HL-60 (cell line): ENCODE measurements at places on chromosomes 16 and 17.

DNA sequence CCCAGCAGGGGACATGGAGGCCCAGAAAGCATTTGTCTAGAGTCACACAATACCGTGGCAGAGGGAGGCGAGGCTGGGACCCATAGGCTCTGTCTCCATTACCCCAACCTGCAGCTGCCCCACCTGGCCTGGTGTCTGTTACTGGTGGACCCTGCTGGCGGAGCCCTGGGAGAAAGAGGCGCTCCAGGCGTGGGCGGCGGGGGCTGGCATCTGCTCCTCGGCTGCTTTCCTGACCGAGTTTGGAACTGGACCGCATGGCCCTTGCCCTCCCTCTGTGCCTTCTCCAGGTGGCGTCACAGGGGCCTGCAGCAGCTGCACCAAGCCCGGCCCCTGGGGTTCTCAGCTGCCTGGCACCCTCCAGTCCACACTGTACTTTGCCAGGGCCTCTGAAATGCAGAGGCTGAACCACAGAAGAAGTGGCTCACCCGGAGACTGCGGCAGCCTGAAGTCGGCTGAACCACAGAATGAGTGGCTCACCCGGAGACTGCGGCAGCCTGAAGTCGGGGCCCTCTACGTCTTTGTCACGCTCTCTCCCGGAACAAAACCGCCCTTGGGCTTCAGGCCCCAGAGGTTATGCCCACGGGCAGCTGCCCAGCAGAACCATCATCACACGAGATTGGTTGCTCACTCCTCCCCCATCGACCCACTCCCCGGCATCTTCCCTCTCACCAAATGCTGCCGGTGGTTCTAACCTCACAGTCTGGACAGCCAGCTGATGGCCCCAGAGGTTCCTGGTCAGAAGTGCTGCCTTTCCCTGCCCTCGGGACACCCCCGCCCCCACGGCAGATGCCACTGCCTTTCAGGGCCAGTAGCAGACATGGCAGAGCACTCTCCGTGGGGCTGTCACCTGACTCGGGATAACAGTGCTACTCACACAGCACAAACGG, 20.2 kb downstream of the CBFA2T3 start:
- peak; percentile 60 for DNase-seq

GRCh38 chr17:75565066-75565465, 22.5 kb upstream of the MYO15B start:
- no peak for DNase-seq

DNA sequence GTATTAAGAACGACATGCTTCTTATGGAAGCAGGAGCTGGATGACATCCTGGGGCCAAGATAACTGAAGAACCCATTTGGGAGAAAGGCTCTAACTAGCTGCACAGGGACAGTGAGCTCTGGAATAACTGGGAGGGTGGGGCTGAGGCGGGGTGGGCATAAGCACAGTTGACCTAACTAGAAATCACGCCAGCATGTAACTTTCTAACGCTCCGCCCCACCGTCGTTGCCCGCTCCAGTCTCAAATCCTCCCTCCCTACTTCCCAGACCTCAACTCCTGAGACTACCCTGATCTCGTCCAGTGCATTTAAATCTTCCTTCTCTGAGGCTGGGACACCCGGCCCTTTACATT, 436 bp downstream of the PHB1 start:
- no peak for DNase-seq

- no peak for DNase-seq
Observed at GRCh38 chr17:21517538-21518293, 141.6 kb downstream of the KCNJ12 start.

DNA sequence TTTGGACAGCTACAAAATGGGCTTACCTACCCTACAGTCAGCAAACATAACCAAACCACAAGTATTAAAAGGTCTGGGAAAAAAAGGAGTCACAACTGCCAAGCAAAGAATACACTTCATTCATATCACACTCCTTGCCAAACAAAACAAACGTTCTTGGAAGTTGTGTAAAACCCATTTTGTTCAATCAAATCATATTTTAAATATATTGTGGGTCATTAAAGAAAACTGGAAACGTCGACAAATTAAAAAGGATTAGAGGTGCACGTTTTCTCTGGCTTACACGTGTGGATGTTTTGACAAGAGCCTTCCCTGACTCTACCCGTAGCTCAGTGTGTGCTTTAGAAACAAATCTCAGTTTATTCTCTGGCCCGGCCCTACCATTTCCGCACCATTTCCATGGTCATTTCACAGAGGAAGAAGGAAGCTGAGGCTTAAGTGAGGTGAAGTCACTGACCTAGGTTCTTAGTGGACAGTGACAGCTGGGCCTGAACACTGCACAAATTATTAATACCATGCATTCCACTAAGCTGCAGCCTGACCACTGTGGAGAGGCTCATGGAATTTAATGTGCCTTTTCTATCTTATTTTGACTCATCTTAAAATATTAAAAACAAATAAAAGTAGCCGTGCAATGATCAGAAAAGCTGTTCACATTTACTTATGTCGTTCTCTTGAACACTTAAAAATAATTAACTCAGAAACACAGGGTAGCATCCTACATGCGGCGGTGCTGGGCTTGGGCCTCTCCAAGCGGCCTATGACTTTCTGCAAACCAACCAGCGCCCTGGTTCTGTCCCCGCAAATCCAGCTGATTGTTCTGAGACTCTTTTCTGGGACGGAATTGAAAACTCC, 968 bp downstream of the CEP112 start:
- no peak for DNase-seq
